ENCODE measurements at places on chromosomes 7 and 10. TPM values are rescaled to one million over a fixed set of nuclear protein-coding genes. Genes with fewer than 3 reads are reported as not detected.

Gene CYP3A4
- total RNA-seq, result 0.33 TPM

Gene TBATA
- total RNA-seq, result not detected

Gene FEZF1
- not detected for total RNA-seq

Gene GIMAP2
- total RNA-seq, result 18.2 TPM

Gene POMZP3
- 3.4 TPM for total RNA-seq

Gene SRGN
- total RNA-seq, result 114 TPM

Gene MBL2
- not detected for total RNA-seq

Gene WEE2
- not detected for total RNA-seq

Gene UCN3
- not detected for total RNA-seq

Gene SCIN
- total RNA-seq, result 1.3 TPM

Gene LIPJ
- total RNA-seq, result 2.5 TPM

Gene ELN
- 134 TPM for total RNA-seq

Gene RSPH10B2
- not detected for total RNA-seq

Gene GSTO2
- total RNA-seq, result 22.5 TPM

Gene CHRM2
- total RNA-seq, result not detected

Gene DYNC1I1
- total RNA-seq, result 5.7 TPM

Gene CRHR2
- 0.16 TPM for total RNA-seq

Gene LHPP
- total RNA-seq, result 13.1 TPM

Gene KCNIP2
- 90.4 TPM for total RNA-seq

Gene HHEX
- 5.6 TPM for total RNA-seq

- no peak for DNase-seq
Measured at GRCh38 chr10:1370298-1370697, 314.1 kb downstream of the WDR37 start.

GRCh38 chr10:46306516-46307184 lies 19.9 kb downstream of the ANTXRL start:
- DNase-seq, result no peak

GRCh38 chr7:12731775-12732174 lies 44.3 kb downstream of the ARL4A start:
- DNase-seq, result no peak

DNA sequence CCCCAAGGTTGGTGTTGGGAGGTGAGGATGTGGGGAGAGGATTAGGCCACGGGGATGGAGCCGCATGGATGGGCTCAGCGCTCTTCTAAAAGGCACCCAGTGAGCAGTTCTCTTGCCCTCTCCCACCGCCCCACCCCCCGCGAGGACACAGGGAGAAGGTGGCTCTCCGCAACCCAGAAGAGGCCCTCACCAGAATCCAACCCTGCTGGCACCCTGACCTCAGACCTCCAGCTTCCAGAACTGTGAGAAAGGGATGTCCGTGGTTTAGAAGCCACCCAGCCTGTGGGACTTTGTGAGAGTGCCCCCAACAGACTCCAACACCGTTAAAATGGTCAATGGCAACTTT lies 242.8 kb upstream of the PPP2R2D start:
- DNase-seq, result no peak

DNA sequence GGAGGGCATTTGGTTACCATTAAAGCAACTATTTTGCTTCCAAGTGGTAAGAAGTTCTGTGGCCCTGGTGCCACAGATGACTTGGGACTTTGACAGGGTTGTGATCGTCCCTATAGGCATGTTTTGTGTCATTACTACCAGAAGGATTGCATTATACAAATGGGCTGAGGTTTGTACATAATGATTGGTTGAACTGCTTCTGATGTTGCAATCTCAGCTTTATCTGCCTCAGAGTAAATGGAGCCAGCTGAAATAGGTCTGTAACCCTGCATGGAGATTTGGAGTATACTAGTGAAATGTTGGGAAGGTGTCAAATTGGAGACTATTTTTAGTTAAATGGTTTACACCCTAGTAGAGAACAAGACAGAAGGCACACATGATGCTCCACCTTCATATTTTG lies 46.1 kb upstream of the SEPTIN7 start:
- no peak for DNase-seq

DNA sequence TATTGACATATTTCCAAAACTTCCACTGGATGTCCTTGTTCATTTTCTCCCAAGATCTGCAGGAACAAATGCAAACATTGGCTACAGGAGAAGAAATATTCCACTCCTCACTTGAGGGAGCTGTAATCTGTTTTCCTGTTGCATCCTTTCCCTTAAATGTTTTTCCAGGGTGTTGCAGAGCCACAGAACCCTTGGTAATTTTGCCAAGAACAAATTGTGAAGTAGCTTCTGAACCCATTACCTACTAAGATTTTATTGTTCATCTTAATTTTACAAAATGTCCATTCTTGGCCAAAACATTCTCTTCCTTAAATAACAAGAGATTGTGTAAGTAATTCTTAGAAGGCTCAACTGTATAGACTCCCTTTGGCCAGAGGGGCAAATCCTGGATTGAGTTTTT lies 177.0 kb downstream of the GNAT3 start:
- no peak for DNase-seq

- no peak for DNase-seq
Measured at GRCh38 chr7:154929006-154929726, 73.8 kb downstream of the PAXIP1 start.

DNA sequence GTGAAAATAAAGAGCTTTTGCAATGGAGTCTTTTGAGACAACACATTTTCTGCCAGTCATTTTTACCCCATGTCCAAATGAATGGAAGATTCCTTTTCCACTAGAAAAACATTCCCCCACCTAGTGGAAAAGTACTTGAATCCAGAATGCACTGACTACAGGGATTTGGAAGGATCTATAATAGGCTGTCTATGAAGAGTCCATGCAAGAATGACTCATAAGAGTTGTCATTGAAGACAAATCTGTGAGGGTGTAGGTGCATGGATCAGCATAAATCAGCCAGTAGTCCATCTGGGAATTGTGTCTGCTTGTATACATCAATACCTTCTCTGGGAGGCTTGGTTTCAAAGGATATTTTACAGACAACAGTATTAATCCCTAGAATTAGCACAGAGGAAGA lies 32.5 kb upstream of the TRUB1 start:
- DNase-seq, result no peak

- DNase-seq, result no peak
Measured at GRCh38 chr7:112071856-112072255, 134.3 kb downstream of the DOCK4 start.

DNA sequence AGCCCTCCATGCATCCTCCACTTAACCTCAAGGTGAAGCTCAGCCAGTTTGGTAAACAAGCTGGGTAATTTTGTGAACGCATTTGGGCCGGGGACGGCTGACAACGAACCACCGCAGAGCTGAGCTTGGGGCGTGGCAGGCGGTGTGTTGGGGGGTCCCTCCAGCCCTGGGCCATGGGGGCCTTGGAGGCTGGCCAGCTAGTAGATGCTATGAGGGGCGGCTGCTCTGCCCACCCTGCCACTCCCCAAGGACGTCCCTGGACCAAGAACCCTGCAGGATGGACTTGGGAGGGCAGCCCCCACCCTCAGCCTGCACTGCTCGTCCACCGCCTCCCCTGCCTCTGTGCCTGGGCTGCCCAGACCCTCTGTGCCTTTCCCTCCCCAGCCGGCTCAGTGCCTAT lies 12.0 kb upstream of the SCART1 start:
- DNase-seq, result peak; percentile 19

DNA sequence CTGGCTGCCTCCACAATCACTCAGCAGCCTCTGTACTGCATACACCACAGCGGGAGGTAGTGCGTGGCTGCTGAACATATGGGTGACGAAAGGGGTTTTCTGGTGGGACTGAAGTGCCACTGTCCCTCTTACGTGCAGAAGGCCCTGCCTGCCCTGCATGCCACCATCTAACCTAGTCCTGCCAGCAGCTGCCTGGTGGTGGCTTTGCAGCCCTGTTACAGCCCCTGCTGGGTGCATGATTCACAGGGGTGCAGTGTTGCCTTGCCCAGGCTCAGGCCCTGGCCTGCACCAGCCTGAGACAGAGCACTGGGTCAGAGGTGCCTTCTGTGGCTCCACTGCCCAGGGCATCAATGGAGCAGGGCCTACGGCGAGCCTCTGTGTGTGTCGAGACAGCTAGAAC lies 50.1 kb downstream of the SYPL1 start:
- no peak for DNase-seq

DNA sequence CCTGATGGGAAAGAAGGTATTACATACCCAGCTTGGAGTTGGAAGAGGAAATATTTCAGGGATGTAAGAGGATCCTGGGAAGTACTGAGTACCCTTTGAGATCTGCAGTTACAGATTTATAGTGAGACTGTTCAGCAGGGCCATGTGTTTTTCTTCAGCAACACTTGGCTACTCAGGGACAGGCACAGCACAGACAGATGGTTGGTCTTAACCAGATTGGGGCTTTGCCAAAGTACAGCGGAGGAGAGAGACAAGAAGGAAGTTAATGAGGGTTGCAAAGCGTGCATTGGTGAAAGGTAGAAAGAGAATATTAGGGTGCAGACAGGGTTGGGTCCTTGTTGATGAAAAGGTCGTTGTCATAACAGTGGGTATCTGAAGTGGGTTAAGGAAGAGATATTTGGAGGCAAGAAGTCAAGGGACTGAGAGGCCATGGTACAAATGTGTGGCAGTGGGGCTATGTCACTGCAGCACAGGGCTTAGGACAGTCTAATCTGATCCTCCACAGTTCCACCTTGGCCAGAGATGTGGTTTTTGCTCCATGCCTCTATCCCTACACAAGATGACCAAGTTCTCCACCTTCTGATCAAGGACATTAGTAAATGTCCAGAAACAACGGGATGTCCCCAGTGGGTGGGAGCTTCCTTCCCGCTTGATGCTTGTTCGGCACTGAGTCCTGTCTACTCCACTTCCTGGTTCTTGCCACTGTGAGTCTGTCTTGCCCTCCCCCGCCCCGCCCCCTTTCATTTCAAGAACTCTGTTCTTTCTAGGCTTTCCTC lies 18.9 kb upstream of the DNAJC1 start:
- no peak for DNase-seq

- no peak for DNase-seq
Measured at GRCh38 chr7:22759721-22760120, 32.7 kb downstream of the IL6 start.

DNA sequence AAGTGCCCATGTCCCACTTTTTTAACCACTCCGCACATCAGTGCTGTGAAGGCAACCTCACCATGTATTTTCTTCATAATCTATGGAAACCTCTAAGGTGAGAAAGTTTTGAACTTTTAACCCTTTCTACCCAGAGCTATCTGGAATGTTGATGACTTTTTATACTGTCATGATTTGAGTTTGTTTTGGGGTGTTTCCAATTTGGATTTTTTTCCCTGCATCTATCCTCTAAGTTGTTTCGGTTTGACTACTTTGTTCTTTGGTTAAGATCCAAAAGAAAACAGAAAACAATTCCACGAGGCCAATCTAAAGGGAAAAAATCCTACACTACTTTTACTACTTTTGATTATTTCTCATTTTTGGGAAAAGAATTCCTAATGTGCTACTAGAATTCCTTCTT lies 279.7 kb downstream of the USP6NL start:
- no peak for DNase-seq

- no peak for DNase-seq
Measured at GRCh38 chr7:140767418-140767817, 70.9 kb downstream of the NDUFB2 start.

GRCh38 chr7:29609162-29610037 lies 45.8 kb downstream of the PRR15 start:
- DNase-seq, result no peak

DNA sequence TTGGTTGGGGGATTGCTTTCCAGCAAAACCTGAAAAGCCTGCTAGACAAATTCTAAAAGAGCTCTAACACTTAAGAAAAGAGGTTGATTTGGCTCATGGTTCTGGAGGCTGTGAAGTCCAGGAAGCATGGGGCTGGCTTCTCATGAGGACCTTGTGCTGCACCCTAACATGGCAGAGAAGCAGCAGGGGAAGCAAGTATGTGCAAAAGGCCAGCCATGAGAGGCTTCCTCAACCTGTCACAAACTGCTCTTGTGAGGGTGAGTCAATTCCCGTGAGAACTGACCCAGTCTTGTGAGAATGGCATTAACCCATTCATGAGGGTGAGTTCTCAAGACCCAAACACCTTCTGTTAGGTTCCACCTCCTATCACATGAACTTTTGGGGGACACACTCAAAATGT lies 54.3 kb upstream of the IGFBP3 start:
- no peak for DNase-seq

GRCh38 chr10:13352519-13352918 lies 4.4 kb upstream of the SEPHS1 start:
- no peak for DNase-seq

GRCh38 chr10:107915215-107915610 lies 750.7 kb upstream of the SORCS1 start:
- no peak for DNase-seq

DNA sequence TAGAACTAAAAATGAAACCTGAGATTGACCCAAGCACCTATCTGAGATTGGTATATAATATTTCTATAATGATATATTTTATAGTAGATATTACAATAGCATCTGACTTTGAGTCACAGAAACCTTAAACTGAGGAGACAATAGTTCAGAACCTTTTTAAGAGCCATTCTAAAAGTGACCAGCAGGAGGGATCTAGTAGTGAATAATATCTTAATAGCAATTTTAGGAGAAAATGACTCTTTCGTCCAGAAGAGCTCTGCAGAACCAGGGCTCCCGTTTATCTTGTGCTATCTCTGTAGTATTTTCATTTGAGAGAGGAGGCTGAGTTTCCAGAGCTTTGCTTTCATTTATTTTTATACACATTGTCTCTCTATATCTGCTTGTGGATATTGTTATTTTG lies 68.1 kb downstream of the PODXL start:
- DNase-seq, result no peak

GRCh38 chr7:92448205-92448747 lies 994 bp downstream of the GATAD1 start:
- DNase-seq, result peak; percentile 44

- DNase-seq, result no peak
Measured at GRCh38 chr7:34165466-34165865, 260.1 kb downstream of the BMPER start.

DNA sequence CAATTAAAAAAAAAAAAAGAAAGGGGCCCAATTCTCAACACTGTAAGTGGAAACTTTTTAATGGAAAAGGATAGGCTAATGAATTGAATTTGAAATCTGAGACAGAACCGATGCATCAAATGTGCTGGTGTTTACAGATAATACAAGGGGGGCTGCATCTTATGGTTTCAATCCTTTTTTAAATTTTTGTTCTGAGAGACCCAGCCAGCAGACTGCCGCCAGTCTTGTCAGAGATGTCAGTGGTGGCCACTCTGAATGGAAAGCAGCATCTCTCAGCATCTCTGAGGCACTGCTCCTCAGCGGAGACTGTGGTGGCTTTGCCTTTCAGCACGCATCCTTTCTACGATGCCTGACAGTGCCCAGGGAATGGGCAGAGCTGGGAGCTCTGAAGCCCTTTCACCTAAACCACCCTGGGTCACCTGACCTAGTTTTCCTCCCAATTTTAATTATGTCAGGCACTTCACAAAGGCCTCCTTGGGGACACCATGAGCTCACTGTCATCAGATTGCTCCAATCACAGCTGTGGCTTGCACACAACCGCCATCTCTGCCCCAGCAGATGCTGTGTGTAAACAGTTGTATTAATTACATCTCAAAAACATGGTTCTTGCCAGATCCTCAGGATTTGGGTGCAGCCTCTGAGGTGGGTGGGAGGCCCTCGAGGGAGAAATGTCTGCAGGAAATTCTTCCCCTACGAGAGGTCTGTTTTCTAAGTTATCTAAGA lies 81.2 kb downstream of the EGFR start:
- DNase-seq, result no peak
